ENCODE measurements at places on chromosomes 1 and 21.

DNA sequence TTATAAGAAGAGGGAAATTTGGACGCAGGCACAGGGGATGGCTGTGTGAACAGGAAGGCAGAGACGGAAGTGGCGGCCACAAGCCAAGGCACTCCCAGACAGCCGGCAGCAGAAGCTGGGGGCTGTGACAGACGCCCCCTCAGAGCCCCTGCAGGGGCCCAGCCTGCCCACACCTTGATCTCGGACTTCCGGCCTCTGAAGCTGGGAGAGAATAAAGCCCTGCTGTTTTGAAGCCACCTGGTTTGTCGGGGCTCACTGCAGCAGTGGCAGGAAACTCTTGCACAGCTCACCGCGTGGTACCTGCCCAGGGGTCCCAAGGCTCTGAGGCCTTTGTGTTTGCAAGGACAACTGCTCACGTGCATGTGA, 13.7 kb downstream of the MEGF6 start:
- DNase-seq: no peak

DNA sequence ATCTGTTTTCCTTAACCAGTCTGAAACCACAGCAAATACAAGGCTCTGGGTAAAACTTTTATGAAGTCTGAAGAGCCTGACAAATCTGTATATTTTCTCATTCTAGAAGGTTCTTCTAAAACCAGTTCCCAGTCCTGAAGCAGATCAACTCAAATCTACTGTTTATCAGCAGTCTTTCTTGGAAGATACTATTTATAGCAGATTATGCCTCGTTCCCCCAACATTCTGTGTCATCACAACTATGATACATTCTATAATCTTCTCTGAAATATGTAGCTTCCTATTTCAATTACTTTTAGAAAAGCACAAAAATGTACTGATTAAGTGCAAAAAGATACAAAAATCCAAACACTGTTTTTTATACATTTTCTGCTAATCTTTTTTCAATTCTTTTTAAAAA, 67.5 kb downstream of the NIBAN1 start:
- no peak for DNase-seq

- DNase-seq: no peak
Observed at GRCh38 chr1:175219774-175220173, 27.2 kb upstream of the KIAA0040 start.

DNA sequence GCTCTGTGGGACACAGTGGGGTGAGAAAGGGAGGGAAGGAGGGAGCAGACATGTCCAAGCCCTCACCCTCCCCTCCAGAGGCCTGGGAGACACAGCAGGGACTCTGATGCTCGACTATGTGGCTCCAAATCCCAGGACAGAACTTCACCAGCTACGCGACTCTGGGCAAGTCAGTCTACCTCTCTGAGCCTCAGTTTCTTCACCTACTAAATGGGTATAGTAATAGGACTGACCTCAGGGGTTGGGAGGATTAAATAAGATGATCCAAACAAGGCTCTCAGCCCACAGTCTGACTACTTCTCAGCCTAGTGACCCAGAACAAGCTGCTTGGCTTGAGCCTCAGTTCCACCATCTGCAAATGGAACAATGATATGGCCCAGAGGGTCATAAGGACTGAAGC, 19.6 kb downstream of the SDC3 start:
- DNase-seq: no peak

Measured in SJSA1 (cell line).